ENCODE measurements at places on chromosomes 16 and 17. TPM values are rescaled to one million over a fixed set of nuclear protein-coding genes. Genes with fewer than 3 reads are reported as not detected.

- DNase-seq: no peak
Observed at GRCh38 chr16:55570159-55570558, 3.7 kb downstream of the CAPNS2 start.

DNA sequence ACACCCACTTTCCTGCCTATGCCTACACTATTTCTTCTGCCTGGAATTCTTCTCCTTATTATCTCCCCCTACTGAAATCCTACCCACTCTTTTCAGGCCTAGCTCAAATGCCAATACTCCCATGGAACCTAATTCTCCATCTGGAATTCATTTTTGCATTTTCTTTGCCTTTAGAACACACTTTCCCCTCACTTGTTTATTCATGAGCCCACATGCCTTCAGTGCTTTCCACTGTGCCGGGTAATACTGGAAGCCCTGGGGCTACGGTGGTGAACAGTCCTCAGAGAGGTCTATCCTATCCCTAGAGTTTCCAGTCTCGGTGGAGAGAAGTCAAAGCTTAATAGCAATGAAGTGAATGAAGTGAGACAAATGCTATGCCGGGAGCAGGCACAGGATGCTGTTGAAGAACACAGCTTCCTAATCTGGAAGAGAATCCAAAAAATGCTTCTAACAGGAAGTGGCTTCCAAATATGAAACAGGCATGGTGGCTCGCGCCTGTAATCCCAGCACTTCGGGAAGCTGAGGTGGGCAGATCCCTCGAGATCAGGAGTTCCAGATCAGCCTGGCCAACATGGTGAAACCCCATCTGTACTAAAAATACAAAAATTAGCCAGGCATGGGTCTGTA is 322.4 kb downstream of the GRIN2A start:
- DNase-seq: no peak

GRCh38 chr17:56724664-56725063 is 109.1 kb downstream of the C17orf67 start:
- no peak for DNase-seq

DNA sequence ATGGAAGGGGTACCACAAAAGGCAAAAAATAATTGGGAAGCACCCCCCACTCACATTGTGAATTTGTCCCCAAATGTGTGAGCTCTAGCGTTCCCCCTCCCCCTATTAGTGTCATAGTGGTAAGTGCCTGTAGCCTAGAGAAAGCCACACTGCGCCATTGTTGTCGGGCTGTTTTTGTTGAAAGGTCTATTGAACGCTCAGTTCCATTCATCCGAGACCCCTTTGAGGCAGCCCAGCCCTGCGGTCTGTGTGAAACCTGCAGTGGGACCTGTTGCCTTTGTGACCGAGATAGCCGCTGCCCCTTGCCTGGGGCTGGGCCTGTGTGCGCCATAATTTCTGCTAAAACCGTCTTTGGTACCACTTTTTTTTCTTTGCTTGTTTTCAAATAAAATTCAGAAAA is 3.0 kb downstream of the JPT2 start:
- no peak for DNase-seq

CDC6 gene
- 16.4 TPM for total RNA-seq

- DNase-seq: no peak
Observed at GRCh38 chr17:28225271-28225670, 93.7 kb upstream of the TMEM97 start.

DNA sequence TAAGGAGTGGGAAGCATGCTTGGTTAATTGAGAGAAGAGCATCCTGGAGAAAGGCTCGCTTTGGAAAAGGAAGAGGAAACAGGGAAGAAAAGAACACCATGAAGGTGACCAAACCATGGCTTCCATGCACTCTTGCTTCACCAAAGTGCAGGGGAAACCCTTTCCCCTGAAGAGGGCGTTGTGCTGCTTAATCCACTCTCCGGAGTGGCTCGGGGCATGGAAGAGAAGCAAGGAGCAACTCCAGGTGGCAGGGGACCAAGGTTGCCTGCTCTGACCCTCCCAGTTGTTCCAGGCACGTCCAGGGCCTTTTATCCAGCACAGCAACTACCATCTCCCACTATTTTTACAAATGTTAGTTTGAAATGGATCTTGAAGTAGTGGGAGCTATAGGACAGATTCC is 108.1 kb downstream of the STX8 start:
- DNase-seq: no peak

CAVIN1 gene
- not detected for total RNA-seq

COIL gene
- total RNA-seq: 16.4 TPM

PLEKHG4 gene
- total RNA-seq: 0.86 TPM

DNA sequence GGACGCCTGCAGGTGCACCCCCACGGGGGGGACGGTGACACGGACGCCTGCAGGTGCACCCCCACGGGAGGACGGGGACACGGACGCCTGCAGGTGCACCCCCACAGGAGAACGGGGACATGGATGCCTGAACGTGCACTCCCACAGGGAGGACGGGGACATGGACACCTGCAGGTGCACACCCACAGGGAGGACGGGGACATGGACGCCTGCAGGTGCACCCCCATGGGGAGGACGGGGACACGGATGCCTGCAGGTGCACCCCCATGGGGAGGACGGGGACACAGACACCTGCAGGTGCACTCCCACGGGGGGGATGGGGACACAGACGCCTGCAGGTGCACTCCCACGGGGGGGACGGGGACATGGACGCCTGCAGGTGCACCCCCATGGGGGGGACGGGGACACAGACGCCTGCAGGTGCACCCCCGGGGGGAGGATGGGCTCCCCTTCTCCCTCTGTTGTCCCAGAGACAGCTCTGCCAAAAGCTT is 114.5 kb upstream of the METRNL start:
- no peak for DNase-seq

DNA sequence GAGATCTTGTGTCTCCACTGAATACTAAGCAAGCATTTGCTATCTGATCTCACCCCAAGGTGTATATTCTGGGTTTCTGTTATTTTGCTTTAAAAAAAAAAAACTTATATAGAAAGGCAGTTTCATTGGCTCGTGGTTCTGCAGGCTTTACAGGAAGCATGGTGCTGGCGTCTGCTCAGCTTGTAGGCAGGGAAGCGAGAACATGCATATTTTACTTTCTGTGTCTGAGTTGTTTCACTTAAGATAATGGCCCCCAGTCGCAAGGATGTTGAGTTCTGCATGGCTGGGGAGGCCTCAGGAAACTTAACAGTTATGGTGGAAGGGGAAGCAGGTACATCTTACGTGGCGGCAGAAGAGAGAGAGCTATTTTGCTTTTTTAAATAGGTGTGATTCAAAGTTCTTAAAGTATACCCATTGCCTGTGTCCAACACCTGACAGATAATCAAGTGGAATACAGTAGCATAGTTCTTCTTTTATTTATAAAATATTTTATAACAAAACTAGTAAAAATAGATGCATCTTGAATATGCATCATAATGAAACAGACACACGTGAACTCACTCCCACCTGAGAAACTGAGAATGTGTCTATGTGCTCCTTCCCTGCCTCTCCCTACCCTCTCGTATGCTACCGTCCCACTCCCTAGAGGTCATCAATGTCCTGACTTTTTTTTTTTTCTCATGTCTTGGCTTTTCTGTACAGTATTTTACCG is 15.4 kb upstream of the ARHGAP17 start:
- no peak for DNase-seq

KRTAP9-6 gene
- not detected for total RNA-seq

DNA sequence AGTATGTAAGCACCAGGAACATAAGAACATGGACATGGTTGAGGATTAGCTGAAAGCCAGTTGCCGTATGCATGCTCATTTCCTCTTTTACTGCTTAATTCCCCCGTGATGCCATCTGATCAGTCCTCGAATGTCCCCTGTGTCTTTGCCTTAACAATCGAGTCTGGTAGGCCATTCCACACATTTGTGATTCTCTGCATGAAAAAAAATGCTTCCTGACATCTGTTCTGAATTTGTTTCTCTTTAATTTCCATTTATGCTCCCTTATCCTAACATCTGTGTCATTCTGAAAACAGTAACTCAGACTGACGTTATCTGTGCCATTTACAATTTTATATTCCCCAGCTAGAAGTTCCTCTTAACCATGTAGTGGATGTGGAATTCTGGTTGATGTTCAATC is 158.2 kb upstream of the TOX3 start:
- no peak for DNase-seq

GRCh38 chr17:8124350-8125153 is 646 bp upstream of the HES7 start:
- peak; percentile 56 for DNase-seq

DNA sequence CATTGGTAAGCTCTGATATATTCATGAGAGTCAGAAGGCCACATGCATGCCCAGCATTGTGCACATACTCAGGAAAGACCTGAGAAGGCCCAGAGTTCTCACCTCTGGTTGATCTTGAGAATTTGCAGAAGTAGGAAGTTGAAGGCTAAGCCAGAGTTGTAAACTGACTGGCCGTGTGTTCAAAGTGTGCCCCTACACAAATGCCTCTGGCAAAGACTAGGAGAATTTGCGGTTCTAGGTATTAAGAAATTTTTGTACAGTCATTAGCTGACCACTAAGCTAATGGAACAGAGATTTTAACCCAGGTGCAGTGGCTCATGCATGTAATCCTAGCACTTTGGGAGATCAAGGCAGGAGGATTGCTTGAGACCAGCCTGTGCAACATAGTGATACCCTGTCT is 25.0 kb downstream of the FBXL20 start:
- peak; percentile 84 for DNase-seq

TMEM94 gene
- total RNA-seq: 20.7 TPM

- DNase-seq: peak; percentile 74
Observed at GRCh38 chr17:38730526-38731379, 612 bp downstream of the CISD3 start.

GRCh38 chr17:68205251-68205807 is 42.5 kb upstream of the AMZ2 start:
- DNase-seq: peak; percentile 98

NTN1 gene
- not detected for total RNA-seq

DNA sequence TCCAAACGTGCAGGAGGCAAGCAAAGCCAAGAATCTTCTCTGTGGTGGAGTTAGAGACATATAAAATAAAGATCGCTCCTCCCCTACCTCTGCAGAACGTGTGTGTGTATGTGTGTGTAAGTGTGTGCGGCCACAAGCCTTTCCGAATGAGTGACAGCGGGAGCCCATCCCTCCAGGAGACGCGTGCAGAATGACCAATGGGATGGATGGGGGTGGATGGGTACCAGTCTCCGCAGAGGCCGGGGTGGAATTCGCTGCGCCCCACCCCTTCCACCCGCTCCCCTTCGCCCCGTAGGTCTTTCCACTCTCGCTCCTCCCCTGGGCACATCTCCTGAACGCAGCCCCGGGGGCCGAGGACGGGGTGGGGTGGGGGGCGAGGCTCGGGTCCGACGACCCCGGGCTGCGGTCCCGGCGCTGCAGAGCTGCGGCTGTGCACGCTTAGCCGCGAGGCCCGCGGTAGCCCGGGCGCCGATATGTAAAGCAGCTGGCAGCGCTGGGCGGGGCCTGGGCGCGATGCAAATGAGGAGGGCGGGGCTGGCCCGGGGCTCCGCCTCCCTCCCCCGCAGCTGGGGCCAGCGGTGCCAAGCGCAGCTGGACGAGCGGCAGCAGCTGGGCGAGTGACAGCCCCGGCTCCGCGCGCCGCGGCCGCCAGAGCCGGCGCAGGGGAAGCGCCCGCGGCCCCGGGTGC is at the start of gene PRKCB:
Gene PRKCB, plus strand, starts transcription at position 594 of the 688 bp plus-strand sequence.
- peak; percentile 88 for DNase-seq

- DNase-seq: no peak
Observed at GRCh38 chr17:29584452-29585079, 4.9 kb downstream of the GIT1 start.

GRCh38 chr17:78374189-78374588 is 4.3 kb upstream of the PGS1 start:
- DNase-seq: no peak

DNA sequence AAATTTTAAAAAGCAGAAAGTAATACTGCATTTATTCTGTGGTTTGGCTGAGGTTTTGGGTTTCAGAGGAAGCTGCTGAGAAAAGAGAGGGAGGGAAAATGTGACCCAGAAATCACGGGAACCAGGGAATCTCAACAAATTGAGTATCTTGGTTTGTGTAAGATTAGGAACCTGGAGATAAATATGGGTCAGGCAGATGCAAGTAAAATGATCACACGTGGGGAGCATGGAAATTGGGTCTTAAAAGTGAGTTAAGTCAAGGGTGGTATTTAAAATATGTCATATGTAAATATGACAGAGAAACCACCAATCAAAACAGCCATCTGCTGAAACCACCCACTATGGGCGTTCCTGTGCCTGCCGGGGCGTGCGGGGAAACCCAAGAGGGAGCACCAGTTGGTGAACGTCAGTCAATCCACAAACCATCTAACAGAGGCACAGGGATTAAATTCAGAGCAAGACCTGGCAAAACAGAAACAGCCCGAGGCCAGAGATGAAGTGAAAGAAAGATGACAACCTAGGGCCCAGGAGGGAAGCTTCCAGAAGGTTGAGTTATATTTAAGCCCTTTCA is 33.4 kb downstream of the CDH13 start:
- peak; percentile 66 for DNase-seq

GRCh38 chr17:38706505-38707216 is 1.6 kb downstream of the MLLT6 start:
- DNase-seq: peak; percentile 64

PPL gene
- not detected for total RNA-seq

GRCh38 chr17:48241131-48241591 is 133.6 kb downstream of the SNX11 start:
- DNase-seq: no peak

- DNase-seq: peak; percentile 91
Observed at GRCh38 chr17:3012926-3013581, 50.4 kb downstream of the OR1D5 start.

DNA sequence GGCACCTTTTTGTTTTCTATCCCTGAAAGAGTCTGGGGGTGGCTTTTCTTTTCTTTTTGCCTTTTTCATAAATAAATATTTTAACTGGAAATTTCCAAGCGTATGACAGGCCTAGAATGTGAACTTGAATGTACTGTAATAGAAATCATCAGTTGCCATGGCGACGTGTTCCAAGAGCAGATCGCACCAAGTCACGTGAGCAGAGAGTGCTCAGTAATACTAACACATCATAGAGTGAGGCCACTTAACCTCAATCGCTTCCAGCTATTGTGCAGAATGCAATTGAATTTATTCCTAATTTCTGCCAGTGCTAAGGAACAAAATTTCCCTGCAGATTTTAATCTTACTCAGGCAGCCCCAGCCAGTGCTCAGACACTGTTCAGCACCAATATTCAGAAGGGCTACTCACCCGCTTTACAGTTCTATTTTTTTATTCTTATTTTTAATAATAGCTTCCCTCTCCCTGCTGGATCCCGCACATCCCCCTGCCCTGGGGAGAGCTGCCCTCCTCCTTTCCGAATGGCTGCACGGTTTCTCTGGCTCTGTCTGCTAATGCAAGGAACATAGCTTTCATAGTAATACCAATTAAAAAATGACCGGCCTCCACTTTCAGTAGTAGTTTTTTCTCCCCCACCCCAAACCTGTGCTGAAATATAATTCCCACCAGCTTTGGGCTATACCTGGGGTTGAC is 26.2 kb upstream of the PMFBP1 start:
- no peak for DNase-seq

RAP1GAP2 gene
- total RNA-seq: 11.7 TPM
